BJ (cell line): ENCODE measurements at places on chromosomes 12 and 14.

DNA sequence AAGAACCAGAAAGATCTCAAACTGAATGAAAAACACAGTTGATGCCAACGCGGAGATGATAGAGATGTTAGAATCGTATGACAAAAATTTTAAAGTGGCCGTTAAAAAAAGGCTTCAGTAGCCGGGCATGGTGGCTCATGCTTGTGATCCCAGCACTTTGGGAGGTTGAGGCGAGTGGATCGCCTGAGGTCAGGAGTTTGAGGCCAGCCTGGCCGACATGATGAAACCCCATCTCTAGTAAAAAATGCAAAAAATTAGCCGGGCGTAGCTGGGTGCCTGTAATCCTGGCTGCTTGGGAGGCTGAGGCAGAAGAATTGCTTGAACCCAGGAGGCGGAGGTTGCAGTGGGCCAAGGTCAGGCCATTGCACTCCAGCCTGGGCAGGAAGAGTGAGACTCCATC lies 5.4 kb upstream of the ACVRL1 start:
- no peak for DNase-seq

GRCh38 chr12:130562716-130563115 lies 153.4 kb downstream of the RIMBP2 start:
- no peak for DNase-seq

GRCh38 chr12:47870175-47870781 lies 34.5 kb downstream of the VDR start:
- DNase-seq: peak; percentile 26

GRCh38 chr12:68310370-68310769 lies 21.8 kb downstream of the MDM1 start:
- peak; percentile 76 for DNase-seq

DNA sequence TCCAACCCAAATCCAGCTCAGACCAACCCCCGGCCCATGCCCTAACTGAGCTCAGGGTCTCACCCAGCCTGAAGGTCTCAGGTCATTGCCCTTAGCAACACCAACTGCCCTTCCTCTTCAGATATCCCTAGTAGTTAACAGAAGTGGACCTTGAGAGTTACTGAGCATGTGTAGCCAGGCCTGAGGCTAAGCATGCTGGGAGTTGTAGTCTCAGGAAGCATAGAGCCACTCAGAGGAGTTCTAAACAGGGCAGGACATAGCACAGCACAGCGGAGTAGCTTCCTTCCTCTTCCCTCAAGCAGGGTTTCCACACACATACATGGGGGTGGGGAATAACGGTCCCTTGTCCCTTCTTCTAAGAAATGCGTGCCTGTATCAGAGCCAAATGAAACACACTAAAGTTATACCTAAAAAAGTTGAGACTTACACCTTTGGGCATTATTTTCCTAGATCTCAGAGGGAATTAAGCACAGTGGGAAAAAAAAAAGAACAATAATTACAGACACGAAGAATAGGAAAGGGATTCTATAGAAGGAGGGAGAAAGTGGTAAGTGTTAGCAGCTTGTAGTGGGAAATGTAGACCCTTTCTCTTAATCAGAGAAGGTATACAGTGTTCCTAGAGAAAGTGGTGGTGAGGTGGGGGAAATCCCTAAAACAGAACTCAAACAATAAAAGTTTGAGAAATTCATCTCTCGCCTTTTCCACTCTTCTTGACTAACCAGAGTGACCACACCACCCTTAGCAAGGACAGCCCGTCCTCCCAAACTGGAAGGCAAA lies 4.4 kb downstream of the KMT2D start:
- DNase-seq: peak; percentile 41

DNA sequence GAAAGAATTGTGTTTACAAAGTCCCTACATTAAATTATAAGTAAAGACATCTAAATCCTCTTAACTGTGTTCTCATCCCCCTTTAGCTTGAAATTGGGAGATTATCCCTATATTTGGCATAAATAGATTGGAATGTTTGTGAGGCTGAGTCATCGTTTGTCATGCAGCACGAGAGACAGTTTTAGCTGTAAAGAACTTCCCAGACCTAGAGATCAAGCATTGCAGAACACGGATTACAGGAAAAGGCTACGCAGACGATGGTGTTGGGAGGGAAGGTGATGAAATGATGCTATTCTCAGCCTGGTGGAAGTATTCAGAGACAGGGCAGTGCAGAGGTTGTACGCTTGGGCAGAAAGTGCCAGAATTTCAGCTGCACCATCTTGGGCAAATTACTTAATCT lies 93.8 kb downstream of the PTPRB start:
- peak; percentile 76 for DNase-seq

- DNase-seq: no peak
These were observed 51.2 kb downstream of the TESC start for GRCh38 chr12:117047810-117048584.
